Kidney (tissue), 22 donors: ENCODE measurements at places on chromosomes 16 and 17. TPM values are rescaled to one million over a fixed set of nuclear protein-coding genes. Genes with fewer than 3 reads are reported as not detected.

The RGS11 gene
- 5.9 TPM for total RNA-seq

The DRG2 gene
- total RNA-seq, result 39.2 TPM

GRCh38 chr16:4550591-4550990 lies 5.5 kb upstream of the C16orf96 start:
- no peaks in the 10 kb centered on the region for H3K36me3 ChIP-seq
- H3K4me3 ChIP-seq, result no peak overlapping the region
- no peak for DNase-seq
- no peak overlapping the region for H3K27ac ChIP-seq
- H3K27me3 ChIP-seq, result no peaks in the 10 kb centered on the region
- H3K4me1 ChIP-seq, result no peaks in the 10 kb centered on the region

- H3K27me3 ChIP-seq, result no peaks in the 10 kb centered on the region
- no peak overlapping the region for H3K27ac ChIP-seq
- DNase-seq, result no peak
- no peaks in the 10 kb centered on the region for H3K36me3 ChIP-seq
- H3K4me1 ChIP-seq, result no peaks in the 10 kb centered on the region
Observed at GRCh38 chr17:41718287-41718645, 6.1 kb downstream of the GAST start.

- peaks cover 12% of the 10 kb centered on the region for H3K36me3 ChIP-seq
- peak overlapping the region; percentile 78 for H3K4me3 ChIP-seq
- peaks cover 7% of the 10 kb centered on the region for H3K4me1 ChIP-seq
- peak overlapping the region; percentile 91 for H3K27ac ChIP-seq
Observed at GRCh38 chr17:38798614-38799500, 499 bp downstream of the PIP4K2B start.

- H3K4me1 ChIP-seq, result no peaks in the 10 kb centered on the region
- DNase-seq, result no peak
- H3K27me3 ChIP-seq, result no peaks in the 10 kb centered on the region
Observed at GRCh38 chr16:11159282-11159681, 96.7 kb downstream of the SOCS1 start.
